ENCODE measurements at places on chromosomes 12 and 14.

DNA sequence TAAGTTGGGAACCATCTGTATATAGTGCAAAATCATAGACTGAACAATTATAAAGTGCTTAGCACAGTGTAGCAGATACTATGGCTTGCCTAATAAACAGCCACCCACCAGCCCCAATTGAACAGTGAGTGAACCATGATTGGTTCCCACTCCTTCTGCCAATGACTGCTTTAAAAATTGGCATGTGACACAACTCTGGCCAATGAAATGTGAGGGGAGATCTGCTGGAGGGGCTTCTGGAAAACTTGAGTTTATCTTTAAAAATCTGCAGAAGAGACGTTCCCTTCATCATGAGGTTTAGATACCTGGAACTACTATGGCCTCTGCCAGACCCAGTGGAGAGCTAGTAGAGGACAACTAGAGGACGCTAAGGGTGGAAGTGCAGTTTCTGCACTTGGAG, 4.7 kb downstream of the PIGH start:
- no peak for DNase-seq

DNA sequence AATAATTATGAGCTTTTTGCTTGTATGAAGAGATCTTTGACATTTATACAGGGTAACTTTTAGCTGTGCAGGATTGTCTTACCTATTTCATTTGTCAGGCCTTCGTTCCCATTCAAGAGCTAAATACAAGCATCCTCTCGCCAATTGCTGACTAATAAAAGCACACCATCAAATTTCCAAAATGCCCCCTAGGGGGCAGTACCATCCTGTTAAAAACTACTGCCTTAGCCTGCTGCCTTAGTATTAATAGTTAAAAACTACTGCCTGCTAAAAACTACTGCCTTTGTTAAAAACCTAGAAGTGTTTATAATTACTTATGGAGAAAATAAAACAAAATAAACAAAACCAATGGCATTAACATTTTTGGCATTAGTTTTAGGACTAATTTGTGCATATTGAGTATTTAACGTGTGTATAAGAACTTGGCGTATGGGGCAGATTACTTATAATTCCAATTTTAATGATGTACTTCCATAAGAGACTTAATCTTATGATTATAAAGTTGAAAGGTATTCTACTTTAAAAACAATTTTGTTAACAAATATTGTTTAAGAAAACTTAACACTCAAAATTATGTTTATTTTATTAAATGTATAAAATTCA, 3.0 kb upstream of the IFI27L2 start:
- DNase-seq = no peak

DNA sequence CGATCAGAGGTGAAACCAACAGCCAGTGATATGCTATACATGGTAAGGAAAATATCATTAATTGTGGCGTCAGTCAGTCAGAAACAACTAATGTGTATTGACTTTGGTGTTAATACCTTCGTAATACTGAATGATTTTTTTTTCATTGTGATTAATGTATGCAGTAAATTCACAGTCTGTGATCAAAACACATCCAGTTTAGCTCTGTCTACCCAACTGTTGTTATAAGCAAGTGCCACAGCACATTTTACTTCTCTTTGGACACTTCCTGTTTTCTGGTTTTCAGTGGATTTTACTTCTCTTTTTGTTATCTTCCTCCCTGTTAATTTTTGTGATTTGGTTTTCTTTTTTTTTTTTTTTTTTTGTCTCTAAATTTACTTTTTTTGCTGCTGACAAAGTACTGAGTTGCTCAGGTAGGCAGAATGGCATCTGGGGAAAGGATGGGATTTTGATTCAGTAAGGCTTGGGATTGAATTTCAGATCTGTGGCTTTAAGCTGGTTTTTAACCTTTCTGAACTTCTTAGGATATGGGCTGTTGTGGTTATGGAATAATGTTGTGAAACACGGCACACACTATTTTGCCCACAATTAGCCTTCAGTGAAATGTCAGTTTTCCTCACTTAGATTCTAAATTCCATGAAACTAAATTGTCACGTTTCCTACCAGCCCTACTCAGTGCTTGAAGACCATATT, 604 bp downstream of the GLIPR1 start:
- no peak for DNase-seq

DNA sequence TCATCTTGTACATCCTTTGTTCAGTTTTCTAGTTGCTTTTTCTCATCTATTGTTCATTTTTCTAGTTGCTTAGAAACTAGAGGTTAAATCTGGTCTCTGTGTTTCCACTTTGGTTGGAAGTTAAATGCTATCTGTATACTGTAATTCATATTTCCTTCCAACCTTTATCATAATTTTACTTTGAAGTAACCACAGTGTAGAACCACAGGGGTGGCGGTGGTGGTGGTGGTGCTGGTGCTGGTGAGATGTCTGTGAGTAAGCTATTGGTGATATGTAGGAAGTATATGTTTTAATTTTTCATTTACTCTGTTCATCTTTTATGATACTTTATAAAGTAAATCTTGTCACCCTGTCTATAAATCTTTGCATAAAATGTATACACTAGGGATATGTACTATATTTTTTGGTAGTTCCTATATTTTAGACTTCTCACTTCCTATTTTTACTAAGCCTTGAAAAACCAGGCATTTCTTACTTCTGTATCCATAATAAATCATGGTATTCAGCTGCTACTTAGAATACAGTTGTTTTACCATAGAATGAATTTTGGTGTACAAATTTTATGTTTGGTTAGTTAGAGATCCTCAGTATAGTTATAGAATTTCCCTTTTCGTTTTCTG, 31.9 kb downstream of the CCDC91 start:
- DNase-seq = no peak

GRCh38 chr12:130708648-130709047, 7.5 kb downstream of the RIMBP2 start:
- DNase-seq = no peak

- no peak for DNase-seq
Measured at GRCh38 chr14:21169573-21169972, 13.7 kb upstream of the OR5AU1 start.

- no peak for DNase-seq
Measured at GRCh38 chr12:87305481-87305880, 723.7 kb downstream of the C12orf50 start.

- DNase-seq = no peak
Measured at GRCh38 chr14:102717276-102717675, 60.0 kb upstream of the TRAF3 start.

DNA sequence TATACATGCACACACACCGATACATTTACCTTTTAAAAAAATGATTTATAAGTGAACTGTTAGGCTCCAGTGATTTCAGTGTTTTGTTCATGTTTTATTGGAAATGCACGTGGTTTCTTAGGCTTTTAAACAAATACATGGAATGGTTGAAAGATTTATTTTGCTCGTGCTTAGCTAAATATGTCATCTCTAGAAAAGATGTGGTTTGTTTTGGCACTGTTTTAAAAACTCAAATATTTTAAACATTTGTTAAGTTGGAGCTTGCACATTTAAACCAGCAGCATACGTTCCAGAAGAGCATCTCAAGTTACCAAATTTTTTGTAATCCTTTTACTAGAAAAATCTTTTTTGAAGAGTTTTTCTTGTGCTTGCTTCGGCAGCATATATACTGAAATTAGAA, 44.5 kb downstream of the FOXA1 start:
- DNase-seq = no peak

DNA sequence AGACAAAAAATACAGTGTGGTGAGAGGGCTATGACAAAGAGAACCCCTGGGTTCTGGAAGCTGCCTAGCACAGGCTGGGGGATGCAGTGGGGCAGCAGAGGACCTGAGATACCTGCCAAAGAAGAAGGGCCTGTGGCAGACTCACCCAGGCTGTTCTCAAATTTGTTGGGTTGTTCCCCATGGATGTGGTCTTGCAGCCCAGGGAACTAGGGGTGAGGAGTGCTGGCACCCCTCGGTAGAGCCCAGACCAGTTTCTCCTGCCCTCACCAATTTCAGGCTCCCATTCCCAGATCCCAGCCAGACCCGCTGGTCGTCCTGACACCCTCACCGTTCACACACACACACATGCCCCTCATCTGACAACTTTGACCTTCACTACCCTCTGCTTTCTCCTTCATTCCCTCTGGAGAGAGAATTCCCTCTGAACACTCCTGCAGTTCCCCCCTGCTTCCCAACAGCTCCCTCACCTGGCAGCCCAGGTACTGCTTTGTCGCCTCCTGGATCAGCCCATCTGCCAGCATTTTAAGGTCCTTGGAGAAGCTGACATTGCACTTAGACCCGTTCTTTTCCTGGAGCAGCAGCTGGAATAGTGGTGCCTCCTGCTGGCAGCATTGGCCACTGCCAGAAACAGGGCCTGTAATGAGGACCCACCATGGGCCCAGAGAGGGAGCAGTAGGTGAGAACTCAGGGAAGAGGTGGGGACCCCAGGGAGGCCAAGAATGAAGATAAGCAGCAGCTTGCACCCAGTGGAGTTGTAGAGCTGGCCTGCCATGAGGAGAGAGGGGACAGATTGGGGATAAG, 5.9 kb upstream of the GDF11 start:
- peak; percentile 28 for DNase-seq

- DNase-seq = peak; percentile 75
Measured at GRCh38 chr12:124474709-124475108, 92.7 kb downstream of the NCOR2 start.

DNA sequence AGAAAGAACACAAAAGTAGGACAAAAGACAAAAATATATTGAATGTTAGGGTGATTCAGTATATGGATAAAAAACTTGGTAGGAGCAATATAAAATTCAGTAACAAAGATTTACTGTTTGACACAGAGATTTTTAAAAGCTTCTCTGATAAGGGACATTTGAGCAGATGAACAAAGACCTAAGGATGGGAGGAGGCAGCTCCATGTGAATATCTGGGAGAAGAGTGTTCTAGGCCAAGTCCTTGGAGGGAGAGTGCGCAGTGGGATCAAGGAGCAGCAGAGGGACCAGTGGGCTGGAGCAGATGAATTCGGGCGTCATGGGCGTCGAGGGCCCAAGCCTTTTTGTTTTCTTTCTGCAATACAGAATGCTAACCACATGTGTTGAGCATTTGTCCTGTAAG, 174.4 kb downstream of the PRKCH start:
- no peak for DNase-seq

GRCh38 chr12:31317471-31318395, 8.2 kb downstream of the SINHCAF start:
- DNase-seq = no peak

GRCh38 chr12:76260390-76260748, 87.8 kb downstream of the BBS10 start:
- no peak for DNase-seq

- DNase-seq = no peak
Measured at GRCh38 chr14:57480051-57480450, 13.6 kb downstream of the CCDC198 start.

DNA sequence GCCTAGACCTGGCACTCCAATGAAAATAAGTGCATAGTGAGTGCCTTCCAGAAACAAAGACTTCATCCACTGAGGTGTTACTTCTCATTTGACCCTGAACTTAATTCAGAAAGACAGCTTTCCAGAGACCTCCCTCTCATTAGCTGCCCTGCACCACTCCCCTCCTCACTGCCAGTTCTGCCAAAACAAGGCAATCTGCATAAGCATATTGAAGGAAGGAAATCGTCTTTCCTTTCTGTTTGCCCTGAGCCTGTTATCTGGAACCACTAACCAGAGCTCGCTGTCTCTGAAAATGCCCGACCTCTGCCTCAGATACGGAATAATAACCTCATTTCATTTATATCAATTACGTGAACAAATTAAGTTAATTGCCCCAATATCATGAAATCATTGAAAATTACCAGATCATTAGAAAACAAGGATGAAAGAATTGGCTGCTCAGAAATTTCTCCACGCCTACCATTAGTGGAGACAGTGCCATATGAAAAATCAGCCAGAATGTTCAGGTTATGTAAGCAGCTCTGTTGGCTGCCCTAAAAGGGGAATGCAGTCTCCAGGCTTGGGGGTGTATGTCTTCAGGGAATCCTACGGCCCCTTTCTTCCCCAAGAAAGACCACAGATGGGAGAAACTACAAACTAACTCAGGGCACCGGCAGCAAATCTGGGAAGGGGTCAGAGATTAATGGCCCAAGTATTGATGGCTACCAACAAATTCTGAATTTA, 149.9 kb upstream of the FKBP4 start:
- no peak for DNase-seq

GRCh38 chr12:119593578-119594398, at the start of gene TMEM233:
TMEM233 (plus strand) TSS chr12:119593774; CDS start chr12:119593849, 75 bp downstream.
- DNase-seq = no peak

DNA sequence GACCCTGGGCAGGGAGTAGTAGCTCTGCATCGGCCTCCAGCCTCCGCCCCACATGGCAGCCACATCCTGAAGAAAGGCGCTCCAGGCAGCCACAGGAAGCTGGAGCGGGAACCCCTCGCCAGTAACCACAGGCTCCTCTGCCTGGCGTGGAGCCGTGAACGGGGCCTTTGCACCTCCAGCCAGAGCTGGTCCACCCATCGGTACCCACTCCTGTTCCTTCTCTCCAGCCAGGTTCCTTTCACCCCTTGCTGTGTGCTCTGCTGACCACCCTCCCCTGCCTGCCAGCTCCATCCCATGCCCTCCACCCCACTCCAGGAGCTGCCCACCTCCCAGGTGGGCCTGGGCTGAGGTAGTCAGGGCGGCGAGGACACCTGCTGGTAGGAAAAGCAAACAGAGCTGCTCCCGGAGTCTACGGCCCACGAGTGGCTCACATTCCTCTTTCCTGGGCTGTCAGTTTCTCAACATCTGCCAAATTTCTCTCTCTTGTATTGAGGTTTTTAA, 2.7 kb downstream of the TGFB3 start:
- peak; percentile 36 for DNase-seq
